Stimulated activated CD8-positive, alpha-beta memory T cell treated with anti-CD3 and anti-CD28 coated beads, Interleukin-12 subunit alpha, Interleukin-12 subunit beta, amount 100 ng/mL, for 1 hour (primary cell): ENCODE measurements at places on chromosomes 3 and 15.

DNA sequence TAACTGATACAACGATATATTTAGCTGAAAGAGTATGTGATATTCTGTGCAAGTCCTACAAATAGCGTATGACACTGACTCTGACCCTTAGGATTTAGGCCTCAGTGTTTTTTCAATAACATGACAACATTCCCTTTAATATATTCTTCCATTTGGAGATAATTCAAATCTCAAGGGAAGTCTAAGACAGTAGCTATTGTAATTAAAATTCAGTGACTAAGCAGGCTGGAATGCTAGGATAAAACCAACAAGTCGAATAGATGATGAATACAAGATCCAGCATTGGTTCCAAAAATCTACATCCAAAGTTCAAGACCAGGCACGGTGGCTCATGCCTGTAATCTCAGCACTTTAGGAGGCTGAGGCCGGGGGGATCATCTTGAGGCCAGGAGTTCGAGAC, 56.2 kb downstream of the QTRT2 start:
- DNase-seq: no peak

DNA sequence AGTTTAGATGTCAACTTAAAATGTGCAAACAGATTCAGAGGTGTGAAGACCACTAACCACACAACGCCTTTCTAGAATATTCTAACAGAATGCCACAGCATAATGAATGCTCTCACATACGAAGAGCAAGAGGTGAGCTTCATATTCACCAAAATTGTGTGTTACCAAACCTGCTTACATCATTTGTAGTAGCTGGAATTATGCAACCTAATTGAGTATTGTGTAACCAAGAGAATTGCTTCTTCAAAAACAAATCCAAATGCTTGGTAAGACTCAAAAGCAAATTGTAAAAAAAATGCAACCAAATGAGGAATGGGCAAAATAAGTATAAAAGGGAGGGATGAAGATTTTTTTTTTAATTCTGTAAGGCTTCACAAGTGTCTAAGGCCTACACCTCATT, 160.7 kb downstream of the TAFA4 start:
- no peak for DNase-seq

GRCh38 chr3:131602011-131602779, 99.4 kb upstream of the MRPL3 start:
- no peak for DNase-seq

GRCh38 chr3:188125076-188125475, 28.9 kb upstream of the LPP start:
- no peak for DNase-seq

DNA sequence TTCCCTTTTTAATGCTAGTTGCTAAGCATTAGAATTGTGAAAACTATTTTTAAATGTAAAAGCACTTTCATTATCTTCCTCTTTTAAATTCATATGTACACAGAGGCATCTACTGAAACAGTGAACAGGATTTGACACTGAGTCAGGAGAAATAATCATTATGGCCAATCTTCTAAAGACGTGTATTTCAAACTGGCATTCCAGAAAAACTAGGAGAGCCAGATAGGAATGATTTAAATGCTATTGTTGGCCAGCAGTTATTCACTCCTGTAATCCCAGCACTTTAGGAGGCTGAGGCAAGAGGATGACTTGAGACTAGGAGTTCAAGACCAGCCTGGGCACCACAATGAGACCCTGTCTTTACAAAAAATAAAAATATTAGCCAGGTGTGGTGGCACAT, 67.6 kb upstream of the RAP2B start:
- DNase-seq: no peak

- DNase-seq: no peak
Observed at GRCh38 chr3:44050101-44050500, 191.6 kb upstream of the TOPAZ1 start.

GRCh38 chr3:183904833-183905780, 20.4 kb upstream of the PARL start:
- no peak for DNase-seq

GRCh38 chr15:67098768-67099282, 33.4 kb downstream of the SMAD3 start:
- no peak for DNase-seq

GRCh38 chr3:42501321-42501680, 1.1 kb upstream of the VIPR1 start:
- no peak for DNase-seq

DNA sequence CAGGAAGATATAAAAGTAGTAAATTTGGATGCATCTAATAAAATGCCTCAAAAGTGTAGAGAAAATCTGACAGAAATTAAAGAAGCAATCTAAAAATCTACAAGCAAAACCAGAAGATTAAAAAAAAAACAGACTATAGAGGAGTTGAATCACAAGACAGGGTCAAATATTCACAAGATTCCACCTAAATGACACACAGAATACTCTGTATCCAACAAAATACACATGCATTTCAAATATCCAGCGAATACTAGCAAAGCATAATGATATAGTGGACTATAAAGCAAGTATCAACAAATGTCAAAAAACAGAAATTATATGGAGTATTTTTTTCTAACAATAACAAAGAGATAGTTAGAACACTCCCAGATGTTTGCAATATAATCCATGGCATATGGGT, 20.5 kb upstream of the ACTC1 start:
- DNase-seq: no peak

DNA sequence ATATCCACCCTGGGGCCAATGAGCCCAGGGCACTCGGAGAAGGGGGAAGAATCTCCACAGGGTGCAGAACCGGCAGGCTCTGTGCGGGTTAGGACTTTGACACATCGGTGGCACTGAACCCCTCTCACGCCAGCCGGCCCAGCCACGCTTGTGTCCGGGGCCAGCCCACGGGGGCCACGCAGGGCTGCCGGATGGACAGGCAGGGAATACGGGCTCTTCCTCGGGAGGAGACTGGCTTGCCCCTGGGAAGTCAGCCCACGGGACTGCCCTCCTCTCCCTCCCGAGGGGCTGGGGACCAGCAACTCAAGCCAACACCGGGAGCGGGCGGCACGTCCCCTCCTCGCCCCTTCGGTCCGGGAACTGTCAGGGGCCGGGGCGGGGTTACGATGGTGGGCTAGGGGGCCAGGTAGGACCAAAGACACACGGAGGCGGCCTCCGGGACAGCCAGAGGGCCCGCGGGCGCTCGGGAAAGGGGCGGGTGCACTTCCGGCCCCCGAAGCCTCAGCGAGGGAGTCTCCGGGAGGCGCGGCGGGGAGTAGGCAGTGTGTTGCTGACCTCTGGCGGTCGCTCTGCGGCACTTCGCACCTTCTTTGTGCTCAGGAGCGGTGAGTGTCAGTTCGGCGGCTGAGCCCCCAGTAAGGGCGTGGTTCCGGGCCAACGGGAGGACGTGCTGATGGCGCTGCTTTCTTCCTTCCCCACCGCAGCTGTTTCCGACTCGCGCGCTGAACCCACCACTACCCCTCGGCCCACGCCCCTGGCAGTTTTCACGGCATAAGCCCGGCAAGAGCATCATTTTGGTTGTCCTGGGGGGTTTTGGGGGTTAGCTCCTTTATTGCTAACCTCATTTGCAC, 5.1 kb upstream of the CYP8B1 start:
- peak; percentile 72 for DNase-seq

- no peak for DNase-seq
Observed at GRCh38 chr3:189636048-189636447, 4.9 kb downstream of the TP63 start.

DNA sequence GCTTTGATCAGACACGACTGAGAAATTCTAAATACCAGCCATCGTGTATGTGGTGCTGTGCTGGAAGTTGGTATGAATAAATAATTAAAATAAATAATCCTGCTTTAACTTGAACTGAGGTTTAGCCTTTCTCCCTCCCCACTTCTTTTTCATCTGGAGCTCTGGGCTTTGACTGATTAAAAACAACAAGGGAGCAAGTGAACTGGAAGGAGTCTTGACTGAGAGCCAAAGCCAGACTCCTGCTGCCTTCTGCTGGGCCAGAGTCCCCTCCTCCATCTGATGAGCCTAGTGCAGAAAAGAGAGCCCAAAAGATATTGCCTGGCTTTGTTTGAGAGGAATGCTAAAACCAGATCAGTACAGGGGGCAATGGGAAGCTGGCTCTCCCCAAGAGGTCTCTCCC, 96.0 kb downstream of the CCNL1 start:
- no peak for DNase-seq

GRCh38 chr3:49417516-49418120, 4.7 kb downstream of the AMT start:
- no peak for DNase-seq

DNA sequence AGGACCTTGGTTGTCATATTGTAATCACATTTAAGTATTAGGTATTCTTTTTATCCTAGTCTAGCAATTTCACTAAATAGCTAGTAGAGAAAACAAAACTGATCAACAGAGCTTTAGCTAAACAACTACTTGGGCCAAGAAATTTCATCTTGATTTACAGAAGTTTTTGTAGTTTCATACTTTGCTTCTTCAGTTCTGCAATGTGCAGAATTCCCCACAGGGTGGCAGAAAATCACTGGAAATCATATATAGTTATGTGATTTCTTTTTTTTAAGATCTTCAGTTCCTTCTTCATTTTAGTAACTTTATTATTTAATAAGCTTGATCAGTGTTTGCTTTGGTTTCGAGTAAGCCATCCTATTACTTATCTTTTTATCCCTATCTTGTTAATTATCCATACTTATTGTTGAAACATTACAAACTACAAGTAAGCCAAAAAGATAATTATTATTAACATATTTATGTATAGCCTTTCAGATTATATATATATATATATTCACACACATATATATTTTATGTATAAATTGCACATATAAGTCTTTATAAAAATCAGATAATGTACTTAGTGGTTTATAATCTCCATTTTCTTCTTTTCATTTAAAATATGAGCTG, 2.2 kb upstream of the BNIP2 start:
- DNase-seq: peak; percentile 20

- DNase-seq: no peak
Observed at GRCh38 chr15:80710635-80711554, 15.8 kb downstream of the ABHD17C start.

DNA sequence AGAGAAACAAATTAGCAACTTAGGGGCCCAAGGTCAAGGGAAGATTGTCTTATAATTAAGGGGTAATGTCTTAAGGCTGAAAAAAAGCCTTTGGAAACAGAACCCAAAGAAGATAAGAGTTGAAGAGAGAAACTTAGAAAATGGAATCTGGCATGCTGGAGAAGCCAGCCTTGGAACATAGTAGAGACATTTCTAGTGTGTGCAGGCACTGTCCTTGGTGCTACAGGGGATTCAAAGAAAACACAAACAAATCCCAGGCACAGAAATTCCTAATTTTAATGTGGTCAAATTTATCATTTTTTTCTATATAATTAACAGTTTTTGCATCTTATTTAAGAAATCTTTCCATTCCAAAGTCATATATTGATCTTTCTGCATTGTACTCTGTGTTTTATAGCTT, 89.4 kb downstream of the NR1D2 start:
- DNase-seq: no peak

DNA sequence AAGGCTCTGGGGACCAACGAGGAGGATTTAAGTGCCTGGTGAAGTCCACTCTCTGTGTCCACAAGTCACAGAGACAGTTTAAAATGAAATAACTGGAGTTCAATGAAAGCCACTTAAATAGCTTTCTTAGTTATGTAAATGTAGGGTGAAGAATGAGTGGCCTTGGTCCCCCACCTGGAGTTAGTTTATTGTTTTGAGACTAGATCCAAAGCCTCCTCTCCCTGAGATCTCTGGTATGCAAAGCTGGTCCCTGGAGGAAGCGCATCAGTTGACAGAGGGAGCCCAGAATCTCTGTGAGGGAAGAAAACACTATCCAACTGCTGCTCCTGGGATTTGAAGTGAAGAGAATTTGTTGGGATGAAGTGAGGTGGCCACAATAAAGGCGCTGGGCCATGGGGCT, 40.5 kb downstream of the EXOG start:
- no peak for DNase-seq

GRCh38 chr3:139319428-139320402, 24.1 kb upstream of the MRPS22 start:
- no peak for DNase-seq

GRCh38 chr3:54034971-54035370, 87.4 kb upstream of the CACNA2D3 start:
- DNase-seq: no peak

- peak; percentile 31 for DNase-seq
Observed at GRCh38 chr3:98521897-98522543, 682 bp downstream of the CLDND1 start.

- no peak for DNase-seq
Observed at GRCh38 chr15:88703533-88703932, 64.7 kb downstream of the ISG20 start.

DNA sequence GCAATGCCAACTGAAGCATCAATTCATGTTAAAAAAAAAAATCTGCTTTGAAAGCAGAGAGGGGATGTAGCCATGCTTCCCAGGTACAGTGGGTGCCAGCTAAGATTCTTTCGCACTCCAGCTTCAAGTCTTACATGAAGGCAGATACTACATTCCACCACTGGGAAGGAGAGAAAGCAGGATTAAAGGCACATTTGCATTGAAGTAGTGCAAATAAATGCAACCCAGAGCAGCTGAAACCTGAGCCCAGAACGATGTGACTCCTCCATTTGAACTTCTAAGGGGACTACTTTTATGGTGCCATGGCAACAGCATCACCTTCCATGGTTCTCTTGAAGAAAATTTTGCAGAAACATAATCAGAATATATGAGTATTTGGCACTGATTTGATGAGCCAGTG, 19.1 kb upstream of the GJD2 start:
- DNase-seq: no peak

GRCh38 chr3:16768014-16768413, 116.7 kb upstream of the PLCL2 start:
- no peak for DNase-seq

- no peak for DNase-seq
Observed at GRCh38 chr3:151093905-151094304, 8.4 kb downstream of the MED12L start.

- no peak for DNase-seq
Observed at GRCh38 chr3:177787279-177788041, 590.2 kb upstream of the TBL1XR1 start.

- DNase-seq: no peak
Observed at GRCh38 chr3:22012471-22012870, 261.5 kb upstream of the ZNF385D start.

DNA sequence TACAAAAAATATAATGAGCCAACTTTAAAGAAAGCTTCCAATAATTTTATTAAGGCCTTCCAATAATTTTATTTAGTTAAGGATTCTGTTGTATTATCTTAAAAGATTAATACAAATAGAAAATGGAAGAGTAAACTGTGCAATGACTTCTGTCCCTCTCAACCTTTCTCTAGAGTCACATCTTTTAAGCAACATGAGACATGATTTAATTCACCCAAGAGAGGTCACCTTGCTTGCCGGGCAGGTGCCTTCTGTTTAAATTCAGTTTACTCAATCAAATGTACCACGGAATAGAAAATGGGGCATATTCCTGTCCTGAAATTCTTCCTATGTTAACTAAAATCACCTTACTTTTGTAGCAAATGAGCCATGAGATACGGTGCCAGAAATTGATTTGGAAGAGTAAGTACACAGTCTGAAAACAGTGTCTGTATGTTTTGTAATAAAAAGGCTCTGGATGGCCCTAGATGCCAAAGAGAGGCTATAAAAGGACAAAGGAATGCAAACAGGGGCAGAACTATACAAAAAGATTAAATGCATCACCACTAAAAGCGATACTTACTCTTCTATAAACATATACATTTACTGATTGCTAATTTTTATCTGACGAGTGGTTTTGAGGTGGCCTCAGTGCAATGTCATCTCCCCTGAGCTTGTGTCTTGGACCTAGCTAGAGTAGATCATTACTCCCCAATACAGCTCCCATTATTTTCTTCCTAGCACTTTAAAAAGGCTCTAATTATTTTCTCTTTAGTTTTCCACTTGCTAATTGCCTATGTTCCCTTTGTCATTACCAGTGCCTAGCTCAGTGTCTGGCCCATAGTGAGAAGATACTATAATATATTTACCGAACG, 134.0 kb downstream of the FHIT start:
- no peak for DNase-seq
